ENCODE measurements at places on chromosomes 1 and 21.

- DNase-seq = no peak
Observed at GRCh38 chr1:198123133-198123532, 33.7 kb upstream of the NEK7 start.

DNA sequence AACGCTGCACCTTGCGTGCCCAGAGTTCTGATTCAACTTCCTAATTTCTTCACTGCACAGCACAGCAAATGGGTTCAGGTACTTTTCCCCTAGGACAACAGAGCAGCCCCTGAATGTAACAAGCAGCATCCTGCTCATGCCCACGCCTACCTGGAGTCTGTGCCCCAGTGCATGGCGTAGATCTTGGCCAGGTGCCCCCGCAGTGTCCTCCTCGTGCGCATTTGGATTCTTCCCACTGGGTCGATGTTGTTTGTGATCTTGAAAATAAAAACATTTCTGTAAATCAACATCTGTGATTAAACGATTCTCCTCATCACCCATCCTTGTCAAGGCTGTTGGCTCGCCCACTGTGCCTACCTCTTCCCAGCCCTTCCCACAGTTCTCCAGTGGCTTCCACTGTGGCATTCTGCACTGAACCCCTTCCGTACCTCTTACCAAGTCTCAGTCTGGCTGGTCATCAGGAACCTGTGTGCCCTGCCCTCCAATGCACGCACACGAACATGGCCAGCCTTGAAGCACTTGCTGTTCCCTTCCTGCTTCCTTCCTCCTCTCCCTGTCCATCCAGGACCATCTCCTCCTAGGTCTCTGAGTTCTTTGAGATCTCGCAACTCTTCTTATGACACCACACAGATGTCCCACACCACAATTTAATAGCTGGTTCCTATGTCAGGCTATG lies 37.5 kb upstream of the NADK start:
- DNase-seq = no peak

DNA sequence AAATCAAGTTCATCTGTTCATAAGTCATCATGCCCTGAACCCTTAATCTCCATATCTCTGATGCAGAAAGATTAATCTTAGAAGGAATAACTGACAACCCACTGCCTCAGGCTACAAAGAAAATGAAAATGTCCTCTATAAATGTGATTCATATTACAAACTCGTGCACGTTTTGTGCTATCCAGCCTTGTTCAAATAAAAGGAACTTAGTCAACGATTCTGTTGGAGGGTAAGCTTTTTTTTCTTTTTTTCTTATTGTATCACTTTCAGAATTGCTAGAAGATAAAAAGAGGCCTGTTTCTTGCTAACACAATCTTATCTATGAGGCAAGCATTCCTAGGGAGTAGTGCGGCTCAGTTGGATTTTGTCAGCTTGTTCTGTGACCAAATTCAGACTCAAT lies 228.4 kb downstream of the TM2D1 start:
- no peak for DNase-seq

- no peak for DNase-seq
Observed at GRCh38 chr1:20323613-20323920, 32.9 kb downstream of the VWA5B1 start.

GRCh38 chr1:84632137-84632536 lies 57.9 kb upstream of the CTBS start:
- DNase-seq = no peak

DNA sequence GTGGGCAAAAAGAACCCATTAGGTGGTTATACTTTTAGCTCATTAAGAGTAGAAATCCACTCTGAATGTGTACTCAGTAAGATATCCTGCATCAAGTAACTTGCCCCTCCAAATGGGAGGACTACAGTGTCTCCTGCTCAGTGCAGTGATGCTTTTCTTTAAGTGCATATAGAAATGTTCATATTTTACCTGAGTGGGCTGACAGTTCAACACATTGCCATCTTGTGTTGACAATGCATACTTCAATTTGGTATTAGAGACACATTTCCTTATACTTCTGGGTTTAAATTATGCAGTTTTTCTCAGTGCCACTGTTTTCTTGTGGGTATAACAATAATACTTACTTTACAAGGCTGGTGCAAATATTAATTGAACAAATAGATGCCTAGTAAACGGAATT lies 318.6 kb upstream of the TMPRSS15 start:
- no peak for DNase-seq

DNA sequence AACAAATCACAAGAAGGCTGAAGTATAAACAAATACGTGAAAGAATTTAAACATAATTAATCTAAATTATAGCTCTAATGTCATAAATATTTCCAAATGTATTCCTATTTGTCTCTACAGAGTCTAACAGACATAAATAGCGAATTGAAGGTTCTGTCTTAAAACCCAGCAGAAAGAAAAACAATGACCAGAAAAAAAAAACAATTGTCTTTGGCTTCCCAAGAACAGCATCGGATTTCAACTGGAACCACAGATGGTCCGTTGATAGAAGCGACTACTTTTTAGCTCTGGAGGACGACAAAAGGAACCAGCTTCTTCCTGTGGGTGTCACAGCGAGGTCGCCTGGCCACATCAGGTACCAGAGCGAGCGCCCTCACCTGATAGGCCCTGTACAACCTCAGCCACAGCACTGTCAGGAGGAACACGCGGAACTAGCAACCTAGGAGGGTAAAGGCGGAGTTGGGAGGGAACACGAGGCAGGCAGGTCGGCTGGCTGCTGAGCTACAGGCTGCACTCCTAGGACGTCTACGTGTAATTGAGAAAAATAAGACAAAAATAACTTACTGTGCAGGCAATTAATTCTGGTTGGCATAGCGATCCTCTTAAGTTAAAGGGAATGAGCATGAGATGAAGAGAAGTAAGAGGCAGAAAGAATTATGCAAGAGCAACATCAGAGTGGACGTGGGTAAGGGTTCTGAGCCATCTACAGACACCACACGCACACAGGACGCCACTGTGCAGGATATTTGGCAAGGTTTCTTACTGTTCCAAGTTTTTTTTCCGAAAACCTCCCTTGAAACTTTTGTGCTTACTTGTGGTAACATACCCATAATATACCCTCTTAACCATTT lies 16.7 kb upstream of the PRDM15 start:
- DNase-seq = no peak

DNA sequence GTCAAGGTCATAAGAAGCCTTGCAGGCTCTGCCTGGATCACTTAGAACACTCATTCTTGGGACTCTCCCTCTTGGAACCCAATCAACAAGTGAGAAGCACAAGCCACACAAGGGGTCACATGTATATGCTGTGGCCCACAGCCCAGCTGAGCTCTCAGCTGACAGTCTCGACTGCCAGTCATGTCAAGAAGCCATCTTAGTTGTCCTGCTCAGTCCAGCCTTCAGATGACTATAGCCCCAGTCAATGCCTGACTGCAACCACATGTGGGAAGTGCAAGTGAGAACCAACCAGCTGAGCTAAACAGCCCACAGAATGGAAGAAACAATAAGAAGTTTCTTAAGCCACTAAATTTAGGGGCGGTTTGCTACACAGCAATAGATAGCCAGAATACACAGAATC lies 356.0 kb downstream of the KCNH1 start:
- DNase-seq = no peak

GRCh38 chr1:161864577-161864976 lies 98.5 kb downstream of the ATF6 start:
- no peak for DNase-seq

DNA sequence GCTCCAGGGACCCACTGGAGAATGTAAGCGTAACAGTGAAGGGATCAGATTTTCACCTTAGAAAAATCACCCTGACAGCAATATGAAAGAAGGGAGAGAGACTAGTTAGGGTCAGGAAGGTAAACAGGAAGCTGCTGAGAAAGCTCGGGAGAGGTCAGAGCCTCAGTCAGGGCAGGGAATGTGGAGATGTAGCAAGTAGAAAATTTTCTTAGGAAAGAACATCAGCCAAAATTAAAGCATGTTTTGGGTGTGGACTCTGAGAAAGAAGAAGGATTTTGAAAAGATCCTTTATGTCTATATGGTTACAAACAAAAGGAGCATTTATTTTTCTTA lies 16.7 kb upstream of the ERICH3 start:
- no peak for DNase-seq

DNA sequence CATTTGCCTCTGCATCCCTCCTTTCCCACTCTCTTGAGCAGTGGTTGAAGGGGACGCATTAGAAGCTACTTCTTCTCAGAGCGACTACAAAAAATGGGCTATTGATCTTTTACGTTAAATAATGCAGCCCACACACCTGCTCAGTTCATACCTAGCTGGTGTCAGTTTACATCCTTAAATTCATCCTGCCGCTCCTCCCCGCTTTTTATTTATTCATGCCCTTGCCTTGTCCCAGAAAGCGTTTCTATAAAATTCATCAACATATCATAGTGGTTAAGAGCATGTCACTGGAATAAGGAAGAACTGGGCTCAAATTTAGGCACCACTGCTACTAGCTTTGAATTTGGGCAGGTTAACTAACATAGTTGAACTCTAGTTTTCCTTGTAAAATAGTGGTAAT lies 66.0 kb upstream of the TINAGL1 start:
- no peak for DNase-seq

GRCh38 chr1:40774266-40774998 lies 9.2 kb upstream of the KCNQ4 start:
- DNase-seq = peak; percentile 20

DNA sequence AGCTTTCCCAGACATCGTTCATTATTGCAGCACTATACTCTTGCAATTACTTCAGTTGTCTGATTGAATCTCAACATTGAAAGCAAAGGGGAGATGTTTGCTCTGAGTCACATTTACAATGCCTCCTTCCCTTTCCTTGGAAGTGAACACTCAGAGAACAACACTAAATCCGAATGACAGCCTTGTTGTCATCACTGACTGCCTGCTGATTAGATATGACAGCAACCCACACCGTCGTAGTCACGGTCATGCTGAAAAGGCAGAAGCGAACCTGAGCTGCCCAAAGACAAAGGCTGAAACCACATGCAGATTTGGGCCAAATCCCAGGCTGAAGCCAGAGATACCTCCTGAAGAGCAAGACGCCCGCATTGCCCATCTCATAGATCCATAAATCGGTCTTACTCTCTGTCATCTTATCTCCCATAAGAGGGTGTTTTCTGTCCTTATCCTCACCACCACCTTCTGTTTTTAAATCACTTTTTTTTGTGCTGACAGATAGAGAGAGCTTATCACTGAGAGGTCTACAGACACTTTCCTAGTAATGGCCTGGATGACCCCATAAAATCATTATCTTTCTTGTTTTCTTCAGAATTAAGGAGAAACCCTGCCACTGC lies 47.5 kb downstream of the TMCO4 start:
- DNase-seq = no peak

DNA sequence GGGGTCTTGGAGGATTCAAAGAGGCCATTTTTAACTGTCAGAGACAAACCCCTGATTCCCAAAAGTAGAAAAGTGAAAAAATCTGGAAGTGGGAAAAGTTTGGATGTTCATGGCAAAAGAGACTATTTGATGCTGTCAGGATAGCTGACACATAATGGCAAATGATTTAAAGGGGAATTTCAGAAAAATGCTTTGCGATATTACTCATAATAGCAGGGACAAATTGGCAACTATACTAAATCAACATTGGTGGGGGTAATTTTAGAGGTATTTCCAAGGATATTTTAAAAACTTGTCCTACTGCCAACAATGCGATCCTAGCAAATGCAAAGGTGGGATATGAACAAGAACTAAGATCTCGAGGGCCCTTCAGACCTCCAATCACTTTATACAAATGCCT lies 5.3 kb upstream of the GSTM4 start:
- no peak for DNase-seq

DNA sequence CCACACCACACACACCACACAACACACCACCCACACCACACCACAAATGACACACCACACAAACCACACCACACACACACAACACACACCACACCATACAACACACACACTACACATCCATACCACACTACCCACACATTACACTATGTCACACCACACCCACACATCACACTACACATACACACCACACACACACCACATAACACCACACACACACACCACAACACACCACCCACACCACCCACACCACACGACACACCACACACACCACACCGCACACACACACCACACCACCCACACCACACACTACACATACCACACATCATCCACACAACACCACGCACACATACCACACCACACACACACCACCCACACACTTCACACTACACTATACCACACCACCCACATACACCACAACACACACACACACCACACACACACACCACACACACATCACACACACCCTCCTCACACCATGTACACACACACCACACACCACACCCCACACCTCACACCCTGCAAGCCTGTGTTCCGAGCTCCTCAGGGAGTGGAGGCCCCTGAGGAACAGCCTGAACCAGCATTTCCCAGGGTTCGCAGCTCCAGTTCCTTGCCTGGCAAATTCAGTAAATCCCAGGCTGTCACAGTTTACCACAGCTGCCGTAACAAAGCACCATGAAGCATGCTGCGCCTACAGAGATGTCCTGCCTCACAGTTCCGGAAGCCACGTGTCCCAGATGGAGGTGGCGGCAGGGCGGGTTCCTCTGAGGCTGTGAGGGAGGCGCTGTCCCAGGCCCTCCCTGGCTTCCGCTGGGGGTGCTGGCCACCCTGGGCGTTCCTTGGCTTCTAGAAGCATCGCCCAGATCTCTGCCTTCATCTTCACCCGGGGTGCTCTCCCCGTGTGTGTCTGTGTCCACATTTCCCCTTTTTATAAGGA lies 69.8 kb upstream of the ATP5PO start:
- no peak for DNase-seq

- no peak for DNase-seq
Observed at GRCh38 chr1:213661302-213661701, 326.5 kb upstream of the PROX1 start.

GRCh38 chr1:86832433-86832832 lies 81.5 kb downstream of the SELENOF start:
- DNase-seq = no peak

DNA sequence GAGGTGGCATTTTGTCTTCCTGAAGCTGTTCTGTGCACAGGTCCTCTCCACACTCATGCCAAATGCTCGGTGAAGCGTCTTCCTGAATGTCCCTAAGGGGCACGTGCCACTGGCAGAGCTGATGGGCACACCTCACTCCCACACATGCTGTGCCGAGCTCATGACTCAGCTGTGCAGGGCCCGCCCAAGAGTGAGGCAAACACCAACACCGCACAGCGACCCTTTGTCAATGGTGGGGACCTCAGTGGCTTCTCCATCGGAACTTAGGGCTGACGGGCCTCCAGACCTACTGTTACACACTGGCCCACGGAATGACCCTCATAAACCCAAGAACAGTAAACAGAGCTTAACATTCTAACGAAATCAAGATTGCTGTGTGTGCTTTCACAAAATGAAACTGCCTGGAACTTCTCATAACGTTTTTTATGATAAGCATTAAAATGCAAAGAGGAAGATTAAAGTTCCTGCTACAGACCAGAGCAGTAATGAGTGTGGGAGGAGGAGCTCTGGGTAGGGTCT lies 89.3 kb downstream of the SIM2 start:
- DNase-seq = peak; percentile 6

GRCh38 chr21:39483917-39484316 lies 32.1 kb downstream of the SH3BGR start:
- no peak for DNase-seq

- no peak for DNase-seq
Observed at GRCh38 chr1:85444381-85444780, 20.6 kb downstream of the DDAH1 start.

Data from inflammatory macrophage treated with lipopolysaccharide for 4 hours (primary cell).